T-helper 9 cell (primary cell): ENCODE measurements at places on chromosomes 5 and 9.

DNA sequence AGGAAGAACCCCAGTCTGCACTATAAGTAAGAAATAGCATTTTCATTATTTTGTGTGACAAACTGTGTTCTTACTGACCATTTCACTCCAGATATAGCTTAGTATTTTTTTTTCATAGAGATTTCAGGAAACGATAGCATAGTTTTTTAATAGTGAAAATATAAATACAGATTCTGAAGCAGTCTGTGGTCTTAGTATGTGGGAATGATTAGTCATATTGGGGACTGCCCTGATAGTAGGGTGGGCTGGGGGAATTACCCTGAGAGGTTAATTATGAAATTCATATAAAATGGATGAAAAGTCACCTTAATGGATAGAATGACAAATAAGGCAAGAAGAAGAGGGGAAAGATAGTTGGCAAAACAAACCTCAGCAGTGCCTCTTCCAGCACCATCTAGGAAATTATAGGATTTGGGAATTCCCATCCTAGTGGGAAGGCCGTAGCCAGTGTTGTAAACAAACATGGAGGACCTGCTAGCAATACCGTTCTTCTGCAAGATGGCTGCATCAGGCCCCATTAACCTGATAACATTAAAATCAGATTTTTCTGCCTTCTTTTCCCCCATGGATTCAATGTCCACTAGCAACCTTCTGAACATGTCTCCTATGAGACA, 23.7 kb upstream of the NR3C1 start:
- DNase-seq, result no peak

GRCh38 chr5:173078878-173079277, 22.7 kb downstream of the CREBRF start:
- DNase-seq, result no peak

DNA sequence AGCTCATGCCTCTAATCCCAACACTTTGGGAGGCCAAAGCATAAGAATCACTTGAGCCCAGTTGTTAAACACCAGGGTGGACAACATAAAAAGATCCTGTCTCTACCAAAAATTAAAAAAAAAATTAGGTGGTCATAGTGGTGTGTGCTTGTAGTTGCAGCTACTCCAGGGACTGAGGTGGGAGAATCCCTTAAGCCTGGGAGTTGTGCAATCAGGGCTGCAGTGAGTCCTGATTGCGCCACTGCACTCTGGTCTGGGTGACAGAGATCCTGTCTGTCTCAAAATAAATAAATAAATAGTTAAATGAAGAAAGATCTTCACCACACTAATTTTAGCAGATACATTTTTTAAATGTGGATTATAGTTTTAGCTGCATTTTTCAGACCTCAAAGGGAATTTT, 433.2 kb downstream of the MAT2B start:
- no peak for DNase-seq

- no peak for DNase-seq
These were observed 292.9 kb downstream of the NSG2 start for GRCh38 chr5:174338185-174339010.

GRCh38 chr5:16074358-16074757, 105.2 kb downstream of the MARCHF11 start:
- DNase-seq, result no peak

- no peak for DNase-seq
These were observed 258.4 kb downstream of the FER start for GRCh38 chr5:109006129-109006528.

DNA sequence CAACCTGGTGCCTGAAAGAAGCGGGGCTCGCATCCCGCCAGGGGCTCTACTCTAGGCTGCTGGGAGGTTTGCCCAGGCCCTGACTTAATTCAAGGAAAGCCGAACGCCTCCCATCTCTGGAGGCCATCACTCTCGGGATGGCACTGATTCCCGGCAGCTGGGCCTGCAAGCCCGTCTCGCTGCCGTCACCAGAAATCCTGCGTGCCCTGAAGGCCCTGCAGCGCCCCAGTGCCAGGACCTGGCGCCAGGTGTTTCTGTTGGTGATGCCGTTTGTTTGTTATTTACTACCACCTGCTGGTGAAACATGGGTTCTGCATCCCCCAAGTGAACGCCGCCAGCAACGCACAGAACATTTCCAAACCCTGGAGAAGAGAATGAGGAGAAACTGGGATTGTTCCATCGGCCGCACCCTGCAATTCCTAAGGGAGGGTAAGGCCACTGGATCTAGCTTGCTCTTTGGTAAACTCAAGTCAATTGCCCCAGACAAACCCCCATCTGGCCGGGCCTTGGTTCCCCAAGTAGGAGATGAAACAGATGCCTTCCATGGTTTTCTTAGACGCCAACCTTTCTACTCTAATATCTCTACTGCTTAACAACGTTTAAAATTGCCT, 77.9 kb downstream of the AK8 start:
- peak; percentile 45 for DNase-seq

DNA sequence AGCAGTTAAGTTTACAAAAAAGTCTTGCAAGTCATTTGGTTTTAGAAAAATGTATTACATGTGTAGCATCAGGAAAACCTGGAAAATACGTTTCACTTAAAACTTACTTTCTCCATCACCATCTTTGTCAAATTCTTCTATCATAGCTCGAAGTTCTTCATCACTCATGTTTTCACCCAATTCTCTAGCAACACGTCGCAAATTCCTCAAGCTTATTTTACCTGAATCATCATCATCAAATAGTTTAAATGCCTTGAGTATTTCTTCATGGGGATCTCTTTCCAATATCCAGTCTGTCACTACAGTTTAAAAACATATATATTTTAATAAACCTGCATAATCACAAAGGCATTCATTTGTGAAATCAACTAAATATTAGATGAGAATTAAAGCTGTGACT, 10.3 kb downstream of the CETN3 start:
- no peak for DNase-seq

DNA sequence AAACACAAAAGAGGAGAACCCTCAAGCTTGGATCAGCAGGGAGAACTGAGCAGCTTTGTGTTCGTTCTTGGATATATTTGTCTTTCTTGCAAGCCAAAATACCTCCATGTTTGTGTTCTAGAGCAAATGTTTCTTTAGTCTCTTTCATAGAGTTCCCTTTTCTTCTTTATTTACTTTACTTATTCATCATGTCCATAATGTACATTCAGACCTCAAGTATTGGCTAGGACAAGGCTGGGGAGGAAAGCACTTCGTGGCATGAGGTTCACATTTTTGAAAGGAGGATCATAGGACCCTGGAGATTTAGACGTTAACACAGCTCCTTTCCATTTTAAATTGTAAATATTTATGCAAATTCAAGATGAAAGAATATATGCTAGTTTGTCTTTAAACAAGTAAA, 590.2 kb upstream of the MEF2C start:
- DNase-seq, result no peak

DNA sequence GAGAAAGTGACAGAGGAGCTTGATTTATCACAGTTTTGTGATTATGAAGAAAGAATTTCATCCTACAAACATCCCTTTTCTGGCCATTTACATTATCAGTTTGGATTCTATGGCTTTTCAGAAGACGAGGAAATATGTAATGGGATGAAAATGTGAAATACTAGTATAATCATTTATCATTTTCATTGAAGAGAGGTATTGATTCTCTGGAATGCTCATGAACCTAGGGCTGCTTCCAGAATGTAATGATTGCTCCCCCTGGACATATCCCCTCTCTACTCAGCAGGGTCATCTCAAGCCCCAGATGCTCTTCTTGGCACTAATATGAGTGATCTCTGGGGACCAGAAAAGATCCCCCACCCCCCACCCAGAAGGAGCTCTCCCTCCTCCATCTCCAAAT, 106.7 kb upstream of the ZNF618 start:
- DNase-seq, result no peak

- no peak for DNase-seq
These were observed 55.8 kb downstream of the IPPK start for GRCh38 chr9:92614123-92614510.

DNA sequence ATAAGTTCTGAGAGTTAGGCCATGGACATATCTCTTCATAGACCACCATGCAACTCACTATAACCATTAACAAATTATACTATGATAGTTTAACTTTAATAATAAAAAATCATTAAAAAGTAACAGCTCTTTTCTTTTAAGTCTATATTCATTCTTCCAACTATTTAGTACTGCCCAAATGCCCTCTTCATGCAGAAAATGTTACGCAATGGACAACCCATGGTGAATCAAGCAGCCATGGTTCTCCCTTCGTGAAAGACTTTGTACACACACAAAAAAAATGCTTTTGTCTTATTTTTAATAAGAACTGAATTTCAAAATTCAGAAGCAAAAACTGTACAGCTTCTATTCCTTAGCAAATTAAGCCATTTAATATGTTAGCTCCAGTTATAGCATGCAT, 401.1 kb downstream of the EFNA5 start:
- no peak for DNase-seq

DNA sequence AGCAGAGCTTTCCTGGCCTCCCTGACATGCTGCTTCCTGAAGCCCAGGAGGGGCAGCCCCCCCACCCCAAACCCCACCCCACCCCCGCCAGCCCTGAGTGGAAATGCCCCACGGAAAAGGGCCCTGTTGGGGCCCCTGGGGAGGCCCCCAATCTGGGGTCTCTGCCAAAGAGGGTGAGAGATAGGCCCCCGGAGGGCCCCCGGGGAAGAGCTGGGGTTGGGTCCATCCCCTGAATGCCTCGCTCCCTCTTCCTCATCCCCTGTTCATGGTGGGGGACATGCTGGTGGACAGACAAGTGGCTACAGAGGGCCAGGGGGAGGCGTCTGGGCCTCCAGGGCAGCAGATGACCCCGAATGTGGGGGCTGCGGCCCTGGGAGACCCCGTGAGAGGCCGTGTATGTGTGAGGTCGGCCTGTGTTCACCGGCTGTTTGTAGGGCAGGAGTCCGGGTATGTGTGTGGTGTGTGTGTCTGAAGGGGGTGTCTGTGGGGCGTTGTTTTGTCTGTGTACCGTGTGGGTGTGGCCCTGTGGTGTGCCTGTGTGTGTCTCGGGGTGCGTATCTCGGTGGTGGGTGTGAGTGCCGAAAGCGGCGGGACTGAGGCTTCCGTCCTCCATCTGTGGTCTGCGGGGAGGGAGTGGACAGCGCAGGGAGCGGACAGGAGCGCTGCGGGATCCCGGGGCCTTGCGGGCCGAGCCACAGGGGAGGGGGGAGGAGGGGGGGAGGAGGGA, 11.3 kb downstream of the C9orf50 start:
- DNase-seq, result peak; percentile 59

DNA sequence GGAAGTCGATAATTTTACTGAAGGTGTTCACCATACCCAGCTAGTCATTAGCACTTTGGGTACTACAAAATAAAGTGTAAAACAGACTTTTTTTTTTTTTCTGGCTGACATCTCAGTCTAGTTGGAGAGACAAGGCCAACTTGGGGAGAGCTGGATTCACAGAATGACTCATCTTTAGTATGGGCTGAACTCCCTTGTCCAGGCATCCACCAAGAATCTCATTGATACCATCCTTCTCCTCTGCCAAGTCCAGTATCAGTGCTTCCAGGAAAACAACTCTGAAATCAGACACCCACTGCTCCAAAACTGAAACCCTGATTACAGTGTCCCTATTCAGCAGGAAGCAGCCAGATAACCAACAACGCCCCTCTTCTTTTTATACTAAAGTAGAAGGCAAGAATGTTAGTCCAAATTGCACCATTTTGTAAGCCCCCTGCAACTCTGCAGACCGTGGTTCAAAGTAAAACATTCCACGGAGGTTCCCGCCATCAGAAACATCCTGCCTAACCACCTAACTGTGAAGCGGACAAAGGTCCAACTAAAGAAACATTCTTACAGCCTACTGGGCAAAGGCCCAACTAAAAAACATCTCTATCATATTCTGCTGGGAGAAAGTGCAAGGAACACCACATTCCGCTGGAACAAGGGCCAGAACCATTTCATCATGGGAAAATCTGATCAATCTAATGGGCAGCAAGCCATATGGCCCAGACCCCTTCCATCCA, 728.2 kb downstream of the BRINP1 start:
- no peak for DNase-seq

- DNase-seq, result no peak
These were observed 290.2 kb downstream of the ZNF608 start for GRCh38 chr5:124456249-124456648.

- DNase-seq, result no peak
These were observed 79.3 kb downstream of the ARL15 start for GRCh38 chr5:54230936-54231685.

DNA sequence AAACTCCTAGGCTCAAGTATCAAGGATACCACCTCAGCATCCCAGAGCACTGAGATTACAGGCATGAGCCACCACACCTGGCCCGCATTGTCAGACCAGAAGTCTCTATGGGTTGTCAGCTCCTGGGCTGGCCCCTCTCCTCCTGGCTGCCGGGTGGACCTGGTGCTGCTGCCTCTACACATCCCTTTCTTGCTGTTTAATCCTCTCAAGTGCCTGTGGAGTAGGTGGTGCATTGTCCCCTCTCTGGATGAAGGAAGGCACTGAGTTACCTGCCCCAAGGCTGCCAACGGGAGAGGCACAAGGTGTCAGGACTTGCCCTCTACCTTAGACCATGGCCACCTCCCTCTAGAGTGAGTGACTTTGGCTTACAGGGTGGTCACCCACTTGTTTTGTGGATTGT, 37.4 kb downstream of the PHF2 start:
- DNase-seq, result no peak

- no peak for DNase-seq
These were observed 5.5 kb downstream of the UBE2D2 start for GRCh38 chr5:139566611-139567010.

- DNase-seq, result no peak
These were observed 26.6 kb upstream of the CCDC180 start for GRCh38 chr9:97280755-97281330.

DNA sequence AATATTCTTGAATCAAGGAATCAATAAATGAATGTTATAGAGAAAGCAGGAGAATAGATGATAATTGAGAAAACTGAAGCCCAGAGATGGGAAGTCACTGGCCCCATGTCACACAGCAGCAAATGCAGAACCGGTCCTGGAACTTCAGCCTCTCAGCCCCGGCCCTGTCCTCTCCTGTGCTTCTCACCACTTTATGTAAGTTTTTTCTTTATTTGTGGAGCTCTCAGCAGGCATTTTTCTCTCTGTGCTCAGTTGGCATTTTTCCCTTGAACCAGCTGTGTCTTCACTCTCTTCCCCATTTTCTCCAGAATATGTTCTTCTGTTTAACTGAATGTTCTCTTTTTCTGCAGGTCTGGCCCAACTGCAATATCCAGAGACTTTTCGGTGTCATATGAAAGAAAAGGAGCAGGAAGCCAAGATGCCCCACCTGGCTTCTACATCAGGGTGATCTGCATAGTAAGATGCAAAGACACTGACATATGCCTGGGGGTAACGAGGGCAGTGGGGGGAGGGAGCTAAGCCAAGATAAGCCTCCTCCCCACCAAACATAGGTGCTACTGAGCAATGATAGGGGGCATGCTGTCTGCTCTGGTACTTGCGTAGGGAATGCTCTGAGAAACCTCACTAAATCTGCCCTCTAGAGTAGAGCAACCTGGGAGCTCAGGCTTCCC, 12.8 kb upstream of the LCP2 start:
- DNase-seq, result no peak

GRCh38 chr5:37831821-37832534, 7.9 kb downstream of the GDNF start:
- DNase-seq, result no peak

- DNase-seq, result no peak
These were observed 9.3 kb downstream of the CCNH start for GRCh38 chr5:87403409-87403808.
